ENCODE measurements at places on chromosomes 6 and 20. TPM values are rescaled to one million over a fixed set of nuclear protein-coding genes. Genes with fewer than 3 reads are reported as not detected.

Gene CDH4
- 1.6 TPM for total RNA-seq

DNA sequence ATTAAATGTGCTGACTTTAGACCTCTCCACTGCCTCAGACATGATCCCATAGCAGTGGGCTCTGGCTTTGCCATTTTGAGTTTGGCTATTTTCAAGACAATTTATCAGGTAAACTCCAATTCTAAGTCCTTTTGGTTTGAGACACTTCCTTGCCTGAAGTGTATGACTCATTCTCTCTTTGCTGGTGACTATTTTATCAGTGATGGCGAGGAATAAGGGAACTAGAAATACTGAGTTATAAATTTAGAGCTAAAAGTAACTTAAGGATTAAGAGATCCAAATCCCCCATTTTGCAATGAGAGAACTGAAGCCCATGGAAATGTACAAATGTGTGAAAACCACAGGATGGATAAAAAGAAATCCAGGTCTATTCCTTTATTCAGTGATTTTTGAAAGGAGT lies 30.9 kb upstream of the CD83 start:
- peak; percentile 6 for DNase-seq

DNA sequence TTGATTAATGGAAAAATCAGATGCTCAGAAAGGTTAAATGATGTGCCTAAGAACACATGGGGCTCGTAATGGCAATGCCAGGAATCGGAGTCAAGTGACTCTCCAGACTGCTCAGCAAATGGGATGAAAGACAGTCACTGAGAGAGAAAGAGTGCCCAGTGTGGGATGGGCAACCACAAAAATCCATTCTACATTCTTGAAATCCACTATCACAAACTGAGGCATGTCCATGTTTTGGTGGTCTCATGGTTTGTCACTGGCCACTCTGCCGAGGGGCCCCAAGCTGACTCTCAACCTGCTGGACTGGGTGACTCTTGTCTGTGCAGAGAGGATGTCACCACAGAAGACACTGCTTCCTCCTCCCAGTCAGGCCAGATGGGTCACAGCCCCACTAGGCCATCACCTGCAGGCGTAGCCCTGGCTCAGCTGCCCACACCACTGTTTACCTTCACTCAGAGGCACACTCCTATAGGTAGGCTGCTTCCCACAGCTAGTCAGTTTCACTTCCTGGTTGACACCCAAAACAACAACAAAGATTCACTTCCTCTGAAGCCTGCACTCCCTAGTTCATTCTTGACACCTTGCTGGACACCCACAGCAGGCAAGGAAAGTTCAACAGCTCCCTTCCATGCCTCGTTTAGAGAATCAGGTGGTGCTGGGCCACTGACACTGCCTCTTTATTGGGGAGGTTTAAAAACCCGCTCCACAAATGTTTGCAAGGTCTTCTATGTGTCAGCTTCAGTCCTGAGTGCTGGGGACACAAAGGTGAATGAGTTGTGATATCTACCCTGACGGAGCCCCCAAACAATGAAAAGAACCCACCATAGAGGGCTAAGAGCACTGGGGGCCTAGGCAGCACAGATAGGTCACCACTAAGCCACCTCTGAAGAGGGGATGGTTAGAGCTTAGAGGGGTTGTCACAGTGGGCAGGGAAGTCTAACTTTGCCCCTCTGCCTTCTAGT lies 21.7 kb downstream of the MAP1LC3A start:
- peak; percentile 34 for DNase-seq

DNA sequence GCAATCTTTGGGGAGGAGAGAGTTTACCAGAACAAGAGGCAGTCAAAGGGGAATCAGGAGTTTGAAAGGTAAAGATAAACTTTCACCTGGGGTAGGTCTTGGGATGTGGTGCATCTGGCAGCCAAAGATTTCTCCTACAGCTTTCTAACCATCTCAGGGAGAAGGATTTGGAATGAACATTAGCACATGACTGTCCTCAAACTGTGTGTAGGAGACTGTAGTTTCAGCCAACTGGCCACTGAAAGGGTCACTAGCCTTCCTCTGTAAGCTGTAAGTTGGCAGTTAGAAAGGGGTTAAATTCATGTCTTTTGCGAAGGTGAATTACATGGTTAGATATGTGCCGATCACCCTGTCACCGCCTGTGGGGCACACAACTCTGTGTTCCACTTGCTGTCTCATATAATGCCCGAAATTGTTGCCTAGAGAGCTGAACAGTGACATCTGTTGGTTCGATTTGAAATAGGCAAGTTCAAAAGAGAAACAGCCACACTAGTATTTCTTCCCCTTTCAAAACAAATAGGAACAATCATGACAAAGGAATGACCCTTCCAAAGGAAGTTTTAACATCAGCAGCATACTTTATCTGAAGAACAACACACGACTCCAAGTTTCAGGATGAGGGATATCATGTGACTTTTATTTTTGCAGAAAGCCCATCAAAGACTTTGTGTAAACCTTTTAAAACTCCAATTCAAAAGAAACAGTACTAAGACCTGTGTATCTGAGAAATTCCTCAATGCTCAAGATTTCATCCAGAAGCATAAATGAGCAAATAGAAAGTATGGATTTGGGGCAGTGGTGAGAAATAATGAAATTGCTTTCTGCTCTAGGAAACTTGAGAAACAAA lies 1.1 kb upstream of the OPN5 start:
- DNase-seq, result peak; percentile 73

- no peak for DNase-seq
Measured at GRCh38 chr6:113511100-113511499, 346.0 kb upstream of the MARCKS start.

GRCh38 chr6:74585753-74586152 lies 620.1 kb downstream of the COL12A1 start:
- DNase-seq, result peak; percentile 53
